ENCODE measurements at places on chromosomes 7 and 10.

DNA sequence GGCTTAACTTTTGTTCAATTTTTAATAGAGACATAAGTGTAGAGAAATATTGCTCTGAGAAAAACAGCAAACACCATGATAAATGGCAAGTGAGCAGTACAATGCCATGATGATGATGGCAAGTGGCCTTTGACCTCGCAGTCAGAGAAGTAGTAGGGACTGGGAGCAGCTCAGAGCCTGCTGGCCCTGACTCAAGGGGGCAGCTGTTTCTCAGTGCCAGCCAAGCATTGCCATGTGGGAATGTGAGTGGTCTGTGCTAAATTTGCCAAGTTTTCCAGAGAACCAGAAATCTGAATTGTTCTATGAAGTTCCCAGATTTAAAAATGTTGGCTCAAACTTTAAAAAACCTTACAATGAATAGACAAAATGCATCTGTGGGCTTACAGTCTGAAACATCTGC is 187.9 kb downstream of the BICC1 start:
- no peak for DNase-seq

GRCh38 chr10:986881-987619 is 1.2 kb upstream of the GTPBP4 start:
- no peak for DNase-seq

GRCh38 chr10:69853064-69853463 is 51.4 kb downstream of the COL13A1 start:
- no peak for DNase-seq

GRCh38 chr7:133775201-133775600 is 351.9 kb upstream of the LRGUK start:
- no peak for DNase-seq

DNA sequence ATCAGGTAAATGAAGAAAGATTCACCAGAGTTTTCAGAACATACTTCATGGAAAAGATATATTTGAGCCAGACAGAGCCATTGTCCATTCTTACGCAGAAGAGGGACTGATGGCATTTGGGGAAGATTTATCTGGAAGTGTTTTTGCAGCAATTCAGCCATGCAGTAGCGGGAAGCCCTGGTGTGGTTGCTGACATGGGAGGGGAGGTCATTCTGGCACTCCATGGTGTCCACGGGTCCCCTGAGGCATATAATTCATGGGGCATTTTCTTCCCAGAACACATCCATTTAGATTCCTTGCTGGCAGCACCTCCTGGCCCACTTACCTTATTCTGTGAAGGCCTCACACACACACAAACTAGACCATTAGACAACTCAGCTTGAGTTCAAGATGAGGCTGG is 55.6 kb downstream of the WIPF3 start:
- no peak for DNase-seq

DNA sequence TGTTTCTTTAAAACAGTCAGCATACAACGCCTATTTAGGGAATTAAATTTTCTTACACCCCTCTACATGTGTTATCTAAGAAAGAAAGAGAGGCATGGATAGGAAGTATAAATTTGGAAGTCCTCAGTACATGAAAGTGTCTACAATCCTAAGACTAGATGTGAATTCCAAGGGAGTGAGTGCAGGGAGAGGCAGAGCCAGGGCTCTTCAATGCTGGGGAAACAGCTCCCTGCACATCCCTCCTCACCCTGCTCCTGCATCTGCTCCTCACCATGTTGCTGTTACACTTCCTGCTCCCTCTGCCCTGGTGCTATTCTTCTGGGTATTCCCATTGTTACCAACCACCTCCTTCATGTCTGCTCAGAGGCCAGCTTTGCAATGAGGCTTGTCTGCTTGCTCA is 229.1 kb upstream of the AKR1E2 start:
- no peak for DNase-seq

DNA sequence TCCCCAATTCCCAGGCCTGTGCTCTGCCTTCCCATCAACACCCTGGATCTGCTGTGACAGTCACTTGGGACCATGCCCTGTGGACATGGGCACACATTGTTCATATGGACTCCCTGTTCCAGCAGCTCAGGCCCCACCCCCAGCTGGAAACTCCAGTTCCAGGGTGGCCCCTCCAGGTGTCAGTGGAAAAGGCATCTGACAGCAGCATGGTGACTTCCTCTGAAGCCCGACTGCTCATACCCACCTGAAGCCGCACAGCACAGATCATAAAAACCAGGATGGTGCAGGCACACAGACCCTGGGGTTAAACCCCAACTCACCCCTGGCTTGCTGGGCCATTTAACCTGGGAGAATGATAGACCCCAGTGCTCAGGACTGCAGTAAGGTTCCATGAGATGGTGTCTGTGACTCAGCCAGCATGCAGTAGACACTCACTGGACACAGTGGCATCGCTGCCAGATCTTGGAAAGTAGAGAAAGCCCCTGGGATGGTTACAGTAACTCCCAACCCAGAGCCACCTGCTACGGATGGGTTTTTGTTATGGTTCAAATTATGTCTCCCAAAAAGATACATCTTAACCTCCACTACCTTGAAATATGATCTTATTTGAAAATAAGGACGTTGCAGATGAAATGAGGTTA is 72.6 kb upstream of the NANOS1 start:
- DNase-seq: no peak

- peak; percentile 26 for DNase-seq
Observed at GRCh38 chr7:155490697-155491628, 33.0 kb downstream of the EN2 start.

DNA sequence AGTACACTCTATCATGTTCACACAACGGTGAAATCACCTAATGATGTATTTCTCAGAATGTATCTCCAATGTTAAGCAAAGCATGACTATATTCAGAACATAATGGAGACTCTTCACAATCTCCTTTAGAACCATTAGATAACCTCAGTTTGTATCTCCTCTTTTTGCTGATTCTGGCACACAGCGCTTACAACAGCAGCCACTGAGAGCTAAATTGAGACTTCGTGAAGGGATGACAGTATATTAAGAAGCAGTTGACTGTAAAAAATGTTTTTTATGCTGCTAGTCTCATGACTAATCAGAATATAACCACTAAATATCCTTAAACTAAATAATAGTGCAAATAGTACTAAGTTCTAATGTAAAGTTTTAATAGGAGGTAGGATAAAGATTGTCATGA is 46.9 kb downstream of the KMT2E start:
- no peak for DNase-seq

GRCh38 chr10:42933448-42934340 is 143.2 kb upstream of the RET start:
- DNase-seq: peak; percentile 34

DNA sequence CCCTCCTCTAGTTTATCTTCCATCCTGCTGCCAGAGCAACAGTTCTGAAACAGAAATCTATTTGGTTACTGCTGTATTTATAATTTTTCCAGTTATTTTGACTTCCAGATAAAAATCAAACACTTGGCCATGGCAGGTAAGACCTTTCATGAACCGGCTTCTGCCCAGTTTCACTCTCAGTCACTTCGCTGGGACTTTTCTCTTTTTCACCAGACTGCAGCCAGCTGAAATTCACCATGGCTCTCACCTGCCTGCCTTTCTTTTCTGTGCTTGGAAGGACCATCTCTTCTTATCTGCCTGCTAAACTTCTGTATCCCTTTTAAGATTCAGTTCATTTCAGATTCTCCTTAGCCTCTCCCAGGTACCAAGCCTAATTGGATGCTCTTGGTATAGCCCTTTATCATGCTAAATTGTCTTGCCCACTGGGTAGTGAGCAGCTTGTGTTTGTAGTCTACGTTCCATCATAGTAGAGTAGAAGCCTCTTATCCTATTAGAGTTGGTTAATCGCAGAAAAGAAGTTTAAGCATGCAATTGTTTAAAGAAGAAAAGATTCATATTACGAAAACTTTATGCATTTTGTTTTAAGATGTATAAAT is 71.7 kb downstream of the TAF3 start:
- DNase-seq: no peak

DNA sequence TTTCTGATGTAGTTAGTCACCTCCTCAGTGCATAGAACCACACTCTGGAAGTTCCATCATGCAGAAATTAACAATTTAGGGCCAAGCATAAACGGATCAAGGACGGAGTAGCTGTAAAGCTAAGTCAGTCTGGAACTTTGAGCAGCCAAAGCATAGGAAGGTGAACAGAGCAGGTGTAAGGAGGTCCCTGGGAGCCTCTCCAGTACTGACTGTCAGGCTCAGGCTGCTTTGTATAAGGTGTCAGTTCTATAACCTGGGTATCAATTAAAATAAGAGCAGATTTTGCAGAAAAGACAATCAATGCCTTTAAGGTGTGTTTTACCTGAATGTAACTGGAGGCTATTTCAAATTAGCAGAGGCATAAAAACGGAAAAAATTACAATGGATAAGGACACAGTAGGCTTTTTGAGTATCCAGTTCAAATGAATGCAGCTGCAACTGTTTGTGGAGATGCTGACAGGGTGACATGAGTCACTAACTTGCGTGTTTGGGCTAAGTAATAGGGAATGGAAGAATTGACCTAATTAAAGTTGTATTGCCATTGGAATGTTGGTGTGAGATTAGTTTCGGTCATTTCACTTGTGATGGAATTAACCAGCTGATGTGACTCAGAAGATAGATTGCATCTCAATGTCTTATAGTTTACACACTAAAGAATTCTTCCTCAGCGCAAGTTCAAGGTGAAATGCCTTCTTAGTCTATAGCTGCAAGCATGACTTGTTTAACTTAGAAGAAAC is 417.9 kb upstream of the CNTNAP2 start:
- DNase-seq: no peak

DNA sequence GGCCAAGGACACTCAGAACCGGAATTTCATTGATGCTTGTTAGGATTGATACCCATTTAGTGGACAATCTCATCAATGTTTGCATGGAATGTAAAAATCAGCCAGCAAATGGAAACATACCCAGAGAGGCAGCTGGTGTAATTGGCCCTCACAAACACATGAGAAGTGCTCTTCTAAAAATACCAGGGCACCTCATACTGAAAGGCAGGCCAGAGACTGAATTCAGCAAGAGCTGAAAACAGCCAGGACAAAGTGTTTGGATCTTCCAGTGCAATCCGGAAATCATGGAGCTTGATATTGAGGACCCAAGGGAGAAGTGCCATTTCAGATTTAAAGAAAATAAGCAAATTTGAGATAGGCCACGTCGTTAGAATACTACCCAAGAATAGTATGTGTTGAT is 498.6 kb downstream of the GALNT17 start:
- DNase-seq: no peak

GRCh38 chr7:17040716-17041115 is 158.9 kb upstream of the AGR3 start:
- DNase-seq: no peak

DNA sequence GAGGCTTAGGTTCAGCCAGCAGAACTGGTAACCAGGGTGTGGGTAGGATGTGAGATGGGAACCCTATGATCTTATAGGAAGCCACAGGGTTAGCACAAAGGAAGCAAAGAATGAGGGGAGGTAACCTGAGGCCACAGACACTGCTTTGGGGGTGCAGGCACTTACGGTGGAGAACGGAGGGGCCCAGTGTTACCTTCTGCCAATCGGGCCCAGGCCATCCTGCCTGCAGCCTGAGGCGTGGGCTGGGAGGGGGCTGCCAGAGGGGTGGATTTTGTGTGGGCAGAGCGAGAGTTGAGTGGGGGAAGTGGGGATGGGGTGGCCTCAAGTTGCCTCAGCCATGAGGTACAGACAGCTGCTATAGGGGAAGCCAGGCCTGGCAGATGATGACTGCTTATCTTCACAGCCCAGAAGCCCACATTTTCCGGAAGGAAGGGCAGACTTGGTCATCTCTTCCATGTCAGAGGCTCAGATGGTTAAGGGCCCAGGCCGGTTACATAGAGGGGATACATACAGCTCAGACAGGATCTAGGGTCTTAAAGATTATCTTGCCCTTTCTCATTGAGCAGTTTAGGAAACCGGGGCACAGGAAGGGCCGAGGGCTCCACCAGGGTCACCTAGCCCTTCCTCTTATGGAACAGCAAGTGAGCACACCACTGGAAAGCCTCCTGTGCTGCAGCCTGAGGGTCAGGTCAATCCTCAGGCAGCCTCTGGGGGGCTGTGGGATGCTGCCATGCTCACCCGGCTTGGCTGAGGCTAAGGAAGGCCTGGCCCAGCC is 24.4 kb upstream of the VSIR start:
- DNase-seq: no peak

DNA sequence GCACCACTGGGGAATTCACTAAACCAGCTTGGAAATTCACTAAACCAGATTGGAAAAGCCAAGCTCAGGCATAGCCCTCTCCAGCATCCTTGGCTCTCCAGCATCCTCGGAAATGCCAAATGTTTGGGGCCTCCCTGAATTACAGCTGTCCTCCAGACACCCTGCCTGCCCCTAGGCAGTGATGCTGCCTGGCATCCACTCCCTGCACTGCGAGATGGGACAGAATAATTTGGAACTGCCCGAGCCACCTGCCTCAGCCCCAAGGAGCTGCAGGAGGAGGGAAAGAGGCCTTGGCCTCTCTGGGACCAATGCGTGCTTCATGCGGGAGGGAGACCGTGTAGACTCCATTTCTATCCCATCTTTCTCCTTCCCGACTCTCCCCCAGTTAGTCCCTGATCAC is 64.3 kb downstream of the INSIG1 start:
- no peak for DNase-seq

DNA sequence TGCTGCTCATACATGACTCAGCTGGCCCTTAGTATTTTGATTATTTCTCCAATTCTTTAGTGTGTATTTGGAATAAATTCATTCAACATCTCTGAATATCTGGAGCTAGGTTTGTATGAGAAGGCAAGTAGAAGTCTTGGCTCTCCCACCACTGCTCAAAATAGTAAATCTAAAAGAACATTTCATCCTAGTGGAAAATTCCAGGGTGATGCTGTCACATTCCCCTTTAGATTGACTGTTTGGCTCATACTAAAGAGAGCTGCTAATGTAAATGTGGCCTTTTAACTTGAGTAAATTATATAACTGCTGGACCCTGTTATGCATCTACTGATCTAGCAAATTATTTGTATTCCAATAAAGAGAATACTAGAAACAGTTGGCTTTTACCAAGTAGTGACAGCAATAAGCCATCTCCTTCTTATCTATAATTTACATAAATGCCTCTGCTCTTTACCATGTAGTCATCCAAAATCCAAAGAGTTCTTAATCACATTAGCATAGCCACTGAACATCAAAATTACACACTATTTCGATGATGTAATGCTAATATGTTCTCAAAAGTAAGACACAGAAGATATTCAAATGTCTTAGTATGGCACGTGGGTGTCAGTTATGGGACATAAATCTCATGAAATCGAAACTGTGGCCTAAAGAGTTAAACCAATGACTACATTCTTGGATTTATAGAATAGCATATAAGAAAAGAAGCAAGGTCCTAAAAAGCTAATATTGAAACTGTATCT is 86.9 kb upstream of the KCND2 start:
- DNase-seq: no peak

DNA sequence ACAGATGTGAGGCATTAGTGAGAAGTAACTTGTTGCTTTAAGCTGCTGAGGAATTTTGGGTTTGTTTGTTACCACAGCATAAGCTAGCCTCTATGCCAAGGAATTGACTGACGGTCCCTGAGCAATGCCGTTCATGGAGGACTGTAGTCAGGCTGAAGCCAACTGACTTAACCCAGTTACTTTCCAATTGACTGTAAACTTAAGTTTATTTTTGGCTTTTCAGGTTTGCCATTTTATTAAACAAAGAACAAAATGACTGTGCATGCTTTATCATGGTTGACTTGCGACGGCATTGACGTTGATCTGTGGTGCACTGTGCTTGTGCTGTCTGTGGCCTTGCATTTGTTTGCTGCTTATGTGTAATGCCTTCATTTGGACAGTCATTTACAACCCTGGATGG is 53.5 kb downstream of the DNAJB9 start:
- no peak for DNase-seq

GRCh38 chr7:29857654-29858053 is 51.3 kb downstream of the WIPF3 start:
- no peak for DNase-seq
